ENCODE measurements at places on chromosomes 7 and 10.

DNA sequence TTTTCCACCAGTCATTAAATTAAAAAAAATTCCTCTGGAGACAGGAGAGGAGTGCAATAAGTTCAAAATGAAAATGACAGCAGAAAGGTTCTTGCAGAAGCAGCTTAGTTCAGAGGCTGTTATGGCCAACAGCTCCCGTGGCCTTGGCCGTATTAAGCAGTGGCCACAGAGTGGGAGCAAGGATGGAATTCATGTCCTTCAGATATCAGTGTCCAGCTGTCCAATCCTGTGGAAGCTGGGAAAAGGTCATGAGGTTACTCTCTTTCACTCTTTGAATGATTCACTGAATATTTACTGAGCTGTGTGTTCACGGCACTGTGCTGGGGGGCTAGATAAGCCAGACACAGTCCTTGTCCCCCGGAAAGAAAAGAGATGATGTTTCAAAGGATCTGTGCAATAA, 231.8 kb downstream of the BMPER start:
- no peak for DNase-seq

GRCh38 chr7:109503421-109503820, 933.7 kb downstream of the DNAJB9 start:
- no peak for DNase-seq

GRCh38 chr7:12211711-12212485, 804 bp downstream of the TMEM106B start:
- peak; percentile 25 for DNase-seq

DNA sequence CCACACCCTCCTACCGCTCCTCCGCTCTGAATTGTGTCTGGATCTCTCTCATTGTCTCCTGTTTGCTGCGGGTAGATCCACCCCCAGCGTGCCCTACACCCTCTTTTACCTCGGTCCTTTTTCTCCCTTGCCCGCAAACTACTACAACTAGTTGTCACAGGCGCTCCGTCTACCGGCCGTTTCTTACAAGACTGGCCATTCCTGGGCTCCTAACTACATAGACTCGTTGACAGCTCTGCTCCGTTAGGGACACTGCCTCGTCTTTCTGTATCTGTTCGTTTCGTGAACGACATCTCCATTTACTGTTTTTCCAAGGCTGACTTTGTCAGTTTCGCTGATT, 786 bp downstream of the TAF3 start:
- peak; percentile 44 for DNase-seq

DNA sequence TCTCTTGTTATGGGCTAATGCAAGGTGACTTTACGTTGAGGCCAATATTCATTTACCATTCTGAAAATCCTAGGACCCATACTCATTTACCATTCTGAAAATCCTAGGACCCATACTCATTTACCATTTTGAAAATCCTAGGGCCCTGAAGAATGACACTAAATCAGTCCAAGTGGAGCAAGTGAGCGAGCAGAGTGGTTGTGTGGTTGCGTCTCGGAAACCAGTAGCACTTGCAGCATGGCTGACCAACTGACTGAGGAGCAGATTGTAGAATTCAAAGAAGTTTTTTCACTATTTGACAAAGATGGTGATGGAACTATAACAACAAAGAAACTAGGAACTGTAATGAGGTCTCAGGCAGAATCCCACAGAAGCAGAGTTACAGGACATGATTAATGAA, 6.9 kb downstream of the SAR1A start:
- DNase-seq, result no peak

All from globus pallidus (tissue), 1 donor.